Posterior cingulate gyrus (tissue), 11 donors: ENCODE measurements at places on chromosomes 12 and 14.

DNA sequence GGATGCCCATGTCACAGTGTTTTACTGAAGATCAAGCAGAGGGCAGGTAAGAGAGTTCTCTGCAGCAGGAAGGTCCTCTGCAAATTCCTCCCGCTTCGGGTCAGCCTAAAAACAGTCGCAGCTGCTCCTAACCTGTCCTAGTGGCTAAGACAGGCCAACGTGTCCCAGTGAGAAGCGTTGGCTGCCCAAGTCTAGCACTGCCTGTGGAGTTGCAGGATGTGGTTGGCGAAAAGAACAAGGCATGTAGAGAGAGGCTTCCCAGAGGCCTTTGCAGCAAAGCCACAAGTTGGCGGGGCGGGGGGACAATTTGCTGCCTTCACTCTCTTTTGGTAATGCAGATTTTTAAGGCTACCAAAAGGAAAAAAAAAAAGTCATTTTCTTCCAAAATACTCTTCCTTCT, 340.1 kb downstream of the BCL11B start:
- no peak for DNase-seq

GRCh38 chr12:132268674-132269073, 60.7 kb downstream of the GALNT9 start:
- no peak for DNase-seq

- DNase-seq: no peak
These were observed 4.9 kb upstream of the PPP1R12A start for GRCh38 chr12:79939728-79940310.

DNA sequence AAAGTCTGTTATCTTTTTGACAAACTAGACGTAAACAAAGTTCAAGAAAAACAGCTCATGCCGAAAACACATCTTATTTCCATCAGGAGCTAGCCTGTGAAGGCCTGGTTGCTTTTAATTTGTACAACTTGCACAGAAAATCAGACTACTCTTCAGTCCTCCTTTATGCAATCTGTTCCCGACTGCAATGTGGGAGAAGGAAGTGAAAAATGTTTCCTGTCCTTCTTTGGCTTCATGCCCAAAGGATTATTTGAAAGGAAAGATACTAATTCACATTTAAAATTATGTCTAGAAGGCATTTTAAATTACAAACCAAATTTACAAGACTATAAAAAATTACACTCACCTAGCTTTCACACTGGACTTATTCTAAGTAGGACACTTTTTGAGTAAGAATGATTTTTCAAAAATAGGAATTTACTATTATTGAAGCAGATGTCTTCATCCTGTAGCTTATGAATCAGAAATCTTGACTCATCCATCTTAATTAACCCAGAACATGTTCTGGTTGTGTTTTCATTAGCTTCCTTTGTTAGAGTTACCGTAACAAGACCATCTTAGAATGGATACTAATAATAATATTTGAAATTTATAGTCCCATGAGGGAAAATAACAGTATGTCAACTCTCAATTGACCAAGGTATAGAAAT, 272.6 kb downstream of the PRKD1 start:
- DNase-seq: no peak

GRCh38 chr12:108403952-108404351, 64.8 kb upstream of the CMKLR1 start:
- no peak for DNase-seq

- DNase-seq: no peak
These were observed 53.9 kb upstream of the NCOR2 start for GRCh38 chr12:124621296-124621660.

GRCh38 chr14:100525615-100526014, 61.6 kb downstream of the BEGAIN start:
- DNase-seq: no peak

DNA sequence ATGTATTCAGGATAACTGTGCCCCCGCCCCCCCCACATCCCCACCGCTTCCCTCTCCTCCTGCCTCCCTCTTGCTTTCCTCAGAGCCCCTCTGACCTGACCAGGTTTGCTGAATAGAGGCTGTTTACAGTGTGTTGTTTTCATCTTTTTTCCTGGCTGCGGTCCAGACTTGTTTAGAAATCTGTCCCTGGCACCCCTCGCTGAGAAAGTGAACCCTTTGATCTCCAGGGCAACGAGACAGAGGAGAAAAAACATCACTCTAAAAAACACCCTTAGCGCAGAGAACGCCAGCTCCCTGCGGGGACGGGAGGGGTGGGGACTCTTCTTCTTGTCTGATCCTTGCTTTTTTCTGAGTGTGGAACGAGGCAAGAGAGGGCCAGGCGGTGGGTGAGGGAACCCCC, 22.5 kb downstream of the SDS start:
- peak; percentile 50 for DNase-seq

DNA sequence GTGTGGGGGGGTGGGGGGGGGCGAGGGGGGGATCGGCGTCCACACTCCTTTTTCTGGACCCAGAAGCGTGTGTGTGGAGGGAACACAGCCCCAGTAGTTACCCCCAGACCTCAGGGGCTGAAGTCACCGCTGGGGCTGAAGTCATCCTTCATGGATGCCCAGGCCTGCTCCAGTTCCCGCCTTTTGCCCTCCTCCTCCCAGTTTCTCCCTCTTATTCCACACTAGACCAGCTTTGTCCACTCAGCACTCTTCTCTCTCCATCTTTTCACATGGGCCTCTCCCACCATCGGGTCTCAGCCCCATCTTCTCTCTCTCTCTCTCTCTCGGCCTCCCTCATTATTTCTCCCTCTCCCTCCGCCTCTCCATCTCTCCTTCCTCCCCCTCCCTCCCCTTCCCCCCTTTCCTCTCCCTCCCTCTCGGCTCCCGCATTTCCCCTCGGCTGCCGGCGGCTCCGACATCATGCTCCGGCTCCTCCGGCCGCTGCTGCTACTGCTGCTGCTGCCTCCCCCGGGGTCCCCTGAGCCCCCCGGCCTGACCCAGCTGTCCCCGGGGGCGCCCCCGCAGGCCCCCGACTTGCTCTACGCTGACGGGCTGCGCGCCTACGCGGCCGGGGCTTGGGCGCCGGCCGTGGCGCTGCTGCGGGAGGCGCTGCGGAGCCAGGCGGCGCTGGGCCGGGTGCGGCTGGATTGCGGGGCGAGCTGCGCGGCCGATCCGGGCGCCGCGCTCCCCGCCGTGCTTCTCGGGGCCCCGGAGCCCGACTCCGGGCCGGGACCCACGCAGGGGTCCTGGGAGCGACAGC, at the start of gene P3H3:
Gene P3H3, plus strand, starts transcription at position 426 of the 799 bp plus-strand sequence. Its CDS starts 34 bp downstream, at position 460.
- no peak for DNase-seq

GRCh38 chr14:66231820-66232219, 254.4 kb upstream of the CCDC196 start:
- DNase-seq: no peak

GRCh38 chr12:24444634-24445033, 495.2 kb upstream of the SOX5 start:
- DNase-seq: no peak

DNA sequence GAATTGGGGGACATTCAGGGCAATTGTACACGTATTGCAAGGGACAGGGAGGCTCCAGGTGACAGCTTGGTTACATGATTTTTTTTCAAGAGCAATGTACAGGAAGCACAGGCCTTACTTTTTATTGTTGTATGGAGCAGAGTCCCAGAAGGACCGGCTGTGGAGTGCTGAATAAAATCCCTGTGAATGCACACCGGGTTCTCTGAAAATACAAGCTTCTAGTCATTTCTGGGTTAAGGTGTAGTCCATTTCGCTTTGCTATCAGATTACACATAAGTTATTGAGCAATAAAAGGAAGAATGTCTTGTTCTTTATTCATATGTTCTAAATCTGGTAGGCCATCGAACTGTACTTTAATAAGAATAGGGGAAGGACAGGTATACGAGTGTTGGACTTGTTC, 52.2 kb downstream of the PDE3A start:
- no peak for DNase-seq

DNA sequence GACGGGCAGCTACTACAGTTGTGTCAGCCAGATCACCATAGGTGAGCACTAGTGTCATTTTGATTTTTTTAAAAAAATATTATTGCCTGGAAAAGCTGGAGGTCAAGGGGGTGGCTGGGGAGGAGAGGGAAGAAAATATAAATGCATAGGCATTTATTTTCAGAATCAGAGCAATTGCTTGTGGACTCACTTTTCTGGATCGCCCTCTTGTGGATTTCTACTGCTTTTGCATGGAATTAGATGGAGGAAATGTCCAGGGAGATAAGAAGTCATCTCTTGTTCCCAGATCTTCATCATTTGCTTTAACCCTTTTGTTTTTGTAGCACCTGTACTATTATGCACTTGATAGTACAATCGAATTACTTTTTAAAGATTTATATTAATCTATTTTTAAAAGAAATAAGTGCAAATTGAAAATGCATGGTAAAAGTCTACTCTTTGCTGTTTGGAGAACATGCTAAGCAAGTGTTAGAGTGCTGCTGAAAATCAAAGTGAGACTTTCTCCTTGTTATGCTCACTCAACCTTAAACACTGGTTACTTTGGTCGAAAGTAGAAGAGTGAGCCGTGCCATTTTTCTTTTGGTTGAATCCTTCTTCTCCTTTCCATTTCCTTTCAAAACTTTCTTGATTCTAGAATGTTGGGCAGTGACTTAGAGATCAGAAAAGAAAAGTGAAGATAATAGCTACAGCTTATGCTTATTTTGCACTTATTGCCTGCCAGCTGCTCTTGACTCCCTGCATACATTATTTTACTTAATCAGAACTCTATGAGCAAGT, 60.6 kb upstream of the ANO4 start:
- no peak for DNase-seq

GRCh38 chr12:64631197-64631596, 20.9 kb downstream of the RASSF3 start:
- no peak for DNase-seq

DNA sequence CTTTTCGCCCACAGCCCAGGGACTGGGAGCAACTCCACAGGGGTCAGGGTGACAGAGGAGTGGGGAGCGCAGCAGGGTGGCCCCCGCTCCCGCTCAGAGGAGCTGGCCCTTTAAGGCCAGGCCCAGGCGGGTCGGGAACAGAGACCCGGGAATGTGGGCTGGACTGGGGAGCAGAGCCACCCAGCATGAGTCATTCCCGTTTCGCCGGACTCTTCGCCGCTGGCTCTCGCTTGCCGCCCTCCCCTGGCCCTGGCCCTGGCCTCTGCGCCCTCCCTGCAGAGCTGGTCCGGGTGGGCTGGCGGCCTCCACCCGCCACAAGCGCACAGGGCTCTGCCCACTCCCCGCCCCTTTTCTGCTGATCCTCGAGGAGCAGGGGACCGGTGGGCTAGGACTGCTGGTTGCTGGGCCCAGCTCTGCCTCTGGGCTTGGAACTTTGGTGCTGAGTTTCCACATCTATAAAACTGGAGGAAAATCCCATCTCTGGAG, 92.8 kb downstream of the NINJ2 start:
- DNase-seq: peak; percentile 88

GRCh38 chr12:13142747-13143146, 39.3 kb upstream of the GSG1 start:
- no peak for DNase-seq

GRCh38 chr12:28278499-28278898, 88.2 kb downstream of the CCDC91 start:
- DNase-seq: no peak

- DNase-seq: no peak
These were observed 23.5 kb downstream of the ATP5MC2 start for GRCh38 chr12:53652366-53652765.

DNA sequence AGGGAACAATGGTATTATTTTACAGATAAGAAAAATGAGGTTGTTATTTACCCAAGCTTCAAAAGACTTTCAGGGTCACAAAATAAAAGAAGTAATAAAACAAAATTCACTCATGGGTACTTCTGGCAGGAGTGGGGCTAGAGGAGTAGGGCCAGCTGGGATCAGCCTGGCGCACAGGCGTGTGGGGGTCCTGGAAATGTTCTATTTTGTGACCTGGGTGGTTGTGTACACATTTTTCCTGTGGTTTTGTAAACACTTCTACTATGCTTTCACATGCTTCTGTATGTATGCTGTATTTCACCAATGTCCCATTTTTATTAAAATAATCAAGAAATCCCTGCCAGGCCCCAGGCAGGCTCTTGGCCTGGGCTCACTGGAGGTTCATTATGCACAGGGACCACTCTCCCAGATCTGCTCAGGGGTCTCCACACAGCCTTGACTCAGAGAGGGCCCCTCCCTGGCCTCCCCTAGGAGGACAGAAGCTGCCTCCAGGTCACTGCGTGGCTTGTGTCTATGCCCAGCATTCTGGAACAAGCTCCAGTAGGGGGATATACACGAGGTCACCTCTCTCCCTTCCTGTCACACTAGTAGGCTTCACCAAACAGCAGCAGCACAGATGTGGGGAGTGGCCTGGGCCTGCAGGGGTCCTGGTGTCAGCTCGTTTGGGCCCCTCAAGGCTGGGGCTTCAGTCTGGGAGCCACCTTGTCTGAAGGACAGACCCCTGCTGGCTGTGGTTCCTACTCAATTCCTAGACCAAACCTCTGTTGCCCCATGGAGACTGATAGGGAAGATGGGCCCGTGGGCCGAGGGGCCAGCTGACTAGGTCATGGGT, 37.8 kb downstream of the ANAPC7 start:
- no peak for DNase-seq

DNA sequence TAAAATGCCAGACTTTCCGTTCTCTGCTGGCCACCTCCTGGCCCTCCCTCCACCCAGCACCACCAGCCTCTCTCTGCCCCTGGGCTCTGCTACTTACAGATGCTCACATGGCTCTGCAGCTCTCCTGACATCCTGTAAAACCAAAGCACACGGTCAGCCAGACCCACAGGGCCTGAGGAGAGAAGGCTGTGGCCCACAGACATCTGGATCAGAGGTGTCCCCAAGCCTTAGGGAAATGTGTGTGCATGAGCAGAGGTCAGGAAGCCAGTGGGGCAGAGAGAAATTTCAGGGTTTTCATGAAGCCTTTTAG, 11.5 kb downstream of the KRT77 start:
- no peak for DNase-seq

DNA sequence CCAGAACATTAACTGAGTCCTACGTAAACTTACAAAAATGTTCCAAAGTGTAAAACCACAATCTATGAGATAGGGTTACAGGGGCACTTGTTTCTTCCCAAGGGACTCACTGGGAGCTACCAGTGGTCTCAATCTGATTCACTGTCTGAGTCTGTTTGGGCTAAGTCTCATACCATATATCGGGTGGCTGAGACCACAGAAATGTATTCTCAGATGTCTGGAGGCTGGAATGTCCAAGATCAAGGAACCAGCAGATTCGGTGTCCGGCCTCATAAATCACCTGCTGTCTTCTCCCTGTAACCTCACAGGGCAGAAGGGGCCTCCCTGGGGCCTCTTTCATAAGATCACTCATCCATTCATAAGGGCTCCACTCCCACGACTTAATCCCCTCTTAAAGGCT, 616.3 kb upstream of the TMEM132C start:
- no peak for DNase-seq

DNA sequence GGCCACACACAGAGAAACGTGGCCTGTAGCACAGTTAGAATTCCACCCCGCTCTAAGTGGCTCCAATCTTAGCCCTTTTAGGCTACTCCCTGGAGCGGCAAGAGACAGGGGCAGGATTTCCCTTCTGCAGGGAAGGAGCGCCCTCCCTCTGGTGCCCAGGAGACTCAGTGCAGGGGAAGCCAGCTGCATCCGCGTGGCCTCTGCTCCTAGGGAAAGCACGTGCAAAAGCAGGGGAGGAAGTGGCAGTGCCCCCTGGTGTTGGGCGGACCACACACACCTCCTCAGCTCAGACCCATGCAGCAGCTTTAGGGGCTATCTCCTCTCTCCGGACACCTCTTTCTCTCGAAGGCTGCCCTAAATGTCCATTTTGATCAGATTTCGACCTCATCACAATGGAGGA, 50.0 kb downstream of the SPRING1 start:
- no peak for DNase-seq

- no peak for DNase-seq
These were observed 31.0 kb downstream of the RTL1 start for GRCh38 chr14:100872259-100873095.

- DNase-seq: no peak
These were observed 406.5 kb downstream of the LRIG3 start for GRCh38 chr12:58513852-58514251.
